GM12865 (cell line): ENCODE measurements at places on chromosomes 11 and 22.
A peak's percentile ranks its signal among the peaks of the same experiment; 100 is the strongest.

GRCh38 chr11:14393129-14393528 lies 34.1 kb upstream of the RRAS2 start:
- DNase-seq = no peak

GRCh38 chr22:44625981-44626687 lies 75.9 kb upstream of the PRR5 start:
- peak; percentile 71 for DNase-seq

DNA sequence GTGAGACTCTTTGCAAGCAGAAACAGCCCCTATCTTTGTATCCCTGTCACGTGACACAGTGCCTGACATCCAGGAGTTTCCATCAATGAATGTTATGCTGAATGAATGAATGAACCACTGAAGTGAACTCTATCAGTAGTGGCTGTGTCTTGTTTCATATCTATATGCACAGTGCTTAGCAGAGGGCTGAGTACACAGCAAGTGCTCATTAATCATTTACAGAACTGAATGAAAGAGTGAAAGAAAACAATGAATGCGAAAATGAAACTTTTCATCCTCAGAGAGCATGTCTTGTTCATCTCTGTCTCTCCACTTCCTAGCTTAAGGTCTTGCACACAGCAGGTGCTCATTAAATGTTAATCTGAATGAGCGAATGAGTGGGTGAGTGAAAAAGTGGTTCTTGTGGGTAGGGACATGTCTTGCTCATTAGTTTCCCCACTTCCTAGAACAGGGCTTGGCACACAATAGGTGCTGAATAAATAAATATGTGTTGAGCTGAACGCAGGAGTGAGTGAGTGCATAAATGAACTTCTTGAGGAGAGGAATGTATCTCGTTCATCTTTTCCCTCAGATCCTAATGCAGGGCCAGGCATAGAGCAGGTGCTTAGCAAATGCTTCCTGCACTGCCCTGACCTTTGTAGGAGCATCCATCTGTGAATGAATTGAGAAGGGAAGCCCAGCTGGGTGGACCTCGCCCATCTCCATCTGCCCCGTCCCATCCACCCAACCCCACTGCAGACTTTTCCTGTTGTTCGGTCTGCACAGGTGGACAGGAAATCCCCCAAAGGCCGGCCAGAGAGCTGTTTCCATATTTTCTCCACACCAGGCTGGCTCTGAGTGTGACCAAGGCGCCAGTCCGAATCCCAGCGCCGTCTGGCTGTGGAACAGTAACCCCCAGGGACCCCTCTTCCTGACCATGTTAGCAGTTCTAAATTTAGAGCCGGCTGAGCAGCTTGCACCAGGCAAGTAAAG lies 113.4 kb upstream of the CRYBB3 start:
- peak; percentile 59 for DNase-seq

DNA sequence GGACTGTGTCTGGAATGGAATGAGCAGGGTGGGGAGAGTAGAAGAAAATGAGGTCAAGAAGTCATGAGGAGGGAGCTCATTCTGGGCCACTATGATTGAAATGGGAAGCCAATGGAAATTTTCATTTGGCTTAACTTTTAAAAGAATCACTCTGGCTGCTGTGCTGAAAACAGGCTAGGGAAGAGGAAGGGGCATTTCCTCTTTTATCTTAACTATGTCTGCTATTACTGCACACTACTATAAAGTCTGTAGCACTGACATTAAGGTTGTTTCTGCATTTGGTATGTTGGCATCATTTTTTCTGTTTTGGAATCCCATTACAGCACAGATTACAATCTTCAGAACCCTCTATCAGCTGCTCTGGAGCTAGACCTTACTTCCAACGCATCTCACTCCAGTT lies 8.2 kb downstream of the PATL1 start:
- DNase-seq = no peak

DNA sequence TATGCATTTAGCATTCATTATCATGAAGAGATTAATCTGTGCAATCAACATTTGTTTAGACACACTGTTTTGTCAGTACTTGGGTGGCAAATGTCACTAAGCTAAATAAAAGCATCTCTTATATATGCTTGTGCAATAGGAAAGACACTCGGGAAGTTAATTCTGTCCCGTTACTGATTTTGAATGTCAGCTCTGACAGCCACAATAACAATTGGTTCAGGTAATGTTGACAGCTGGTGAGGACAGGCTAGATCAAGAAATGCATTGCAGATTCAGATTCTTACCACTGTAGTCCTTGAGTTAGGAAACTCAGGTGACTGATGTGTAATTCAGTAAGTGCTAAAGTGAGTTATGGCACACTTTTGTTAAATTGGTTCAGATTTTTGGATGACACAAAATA lies 523.8 kb upstream of the FAT3 start:
- no peak for DNase-seq

- no peak for DNase-seq
Observed at GRCh38 chr22:44256556-44257485, 55.9 kb downstream of the SHISAL1 start.

- no peak for DNase-seq
Observed at GRCh38 chr11:127862406-127862805, 725.0 kb downstream of the ETS1 start.

DNA sequence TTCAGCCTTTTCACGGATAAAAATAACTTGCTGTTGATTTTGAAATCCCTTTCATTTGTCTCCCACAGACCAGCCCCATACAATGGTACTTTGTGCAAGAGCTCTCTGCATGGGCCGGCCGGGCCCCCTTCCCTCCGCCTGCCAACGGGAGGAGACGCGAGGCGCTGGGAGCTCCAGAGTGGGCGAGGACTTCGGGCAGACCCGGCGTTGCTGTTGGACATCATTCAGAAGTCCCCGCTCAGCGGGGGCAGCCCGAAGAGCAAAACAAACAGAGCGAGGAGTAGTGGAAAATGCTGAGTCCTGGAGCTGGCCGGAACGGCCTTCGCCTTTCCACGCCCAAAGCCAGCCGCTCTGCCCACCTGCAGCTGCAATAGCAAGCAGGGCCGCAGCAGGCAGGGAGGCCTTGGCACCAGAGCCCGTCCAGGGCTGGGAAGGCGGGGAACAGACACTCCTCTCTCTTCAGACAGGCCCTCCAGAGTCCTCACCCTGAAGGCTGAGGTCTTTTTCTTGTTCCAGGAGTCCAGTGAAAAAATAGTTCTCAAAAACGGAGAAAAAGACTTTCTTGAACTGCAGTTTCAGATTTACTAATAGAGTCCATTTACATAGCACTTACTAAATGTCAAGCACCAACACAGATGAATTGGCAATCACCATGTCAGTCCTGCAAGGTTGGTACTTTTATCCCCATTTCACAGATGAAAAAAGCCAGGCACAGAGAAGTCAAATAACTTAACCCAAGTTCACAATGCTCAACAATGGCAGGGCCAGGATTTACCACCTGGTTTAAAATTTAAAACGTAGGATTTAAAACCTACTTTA lies 135.5 kb downstream of the ETS1 start:
- DNase-seq = no peak

- peak; percentile 58 for DNase-seq
Observed at GRCh38 chr11:125433454-125434121, 62.5 kb downstream of the FEZ1 start.

DNA sequence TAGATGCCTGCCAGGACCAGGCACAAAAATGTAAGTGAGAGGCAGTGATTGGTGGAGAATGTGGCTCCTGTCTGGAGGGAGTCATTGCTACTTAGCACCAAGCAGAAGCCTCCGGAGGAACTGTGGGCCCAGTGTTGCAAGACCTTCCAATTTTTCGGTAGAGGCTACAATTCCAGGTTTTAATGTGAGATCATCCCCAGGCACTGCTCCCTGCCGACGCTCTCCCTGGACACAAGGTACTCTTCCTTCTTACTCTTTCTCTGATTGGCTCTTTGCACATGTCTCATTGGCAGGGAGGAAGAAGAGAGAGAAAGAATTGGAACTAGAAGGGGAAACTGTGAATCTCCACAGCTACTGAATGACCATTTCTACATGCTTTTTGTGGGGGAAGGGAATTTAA lies 53.7 kb upstream of the EP300 start:
- DNase-seq = no peak

- no peak for DNase-seq
Observed at GRCh38 chr22:49519117-49519737, 308.4 kb downstream of the BRD1 start.

GRCh38 chr11:6475936-6476335 lies 2.2 kb upstream of the TRIM3 start:
- no peak for DNase-seq

- DNase-seq = no peak
Observed at GRCh38 chr11:113382121-113382520, 5.5 kb upstream of the ANKK1 start.

- peak; percentile 81 for DNase-seq
Observed at GRCh38 chr11:65362320-65362931, 7.9 kb downstream of the TIGD3 start.

GRCh38 chr11:45141171-45141570 lies 5.3 kb upstream of the PRDM11 start:
- DNase-seq = peak; percentile 43

GRCh38 chr11:96062134-96062533 lies 138.2 kb upstream of the MTMR2 start:
- DNase-seq = no peak

GRCh38 chr11:111391328-111392124 lies 12.5 kb upstream of the POU2AF1 start:
- DNase-seq = peak; percentile 16

DNA sequence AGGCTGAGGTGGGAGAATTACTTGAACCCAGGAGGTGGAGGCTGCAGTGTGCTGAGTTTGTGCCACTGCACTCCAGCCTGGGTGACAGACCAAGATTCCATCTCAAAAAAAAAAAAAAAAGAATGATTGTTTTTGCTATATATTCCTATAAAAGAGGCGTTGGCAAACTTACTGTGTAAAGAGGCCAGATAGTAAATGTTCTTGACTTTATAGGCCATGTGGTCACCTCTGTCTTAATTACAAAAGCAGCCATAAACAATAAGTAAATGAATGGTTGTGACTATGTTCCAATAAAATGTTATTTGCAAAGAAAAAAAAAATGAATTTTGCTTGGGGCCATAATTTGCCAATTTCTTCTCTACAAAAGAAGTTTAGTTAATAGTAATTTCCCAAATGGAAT lies 12.3 kb downstream of the ATM start:
- DNase-seq = no peak

DNA sequence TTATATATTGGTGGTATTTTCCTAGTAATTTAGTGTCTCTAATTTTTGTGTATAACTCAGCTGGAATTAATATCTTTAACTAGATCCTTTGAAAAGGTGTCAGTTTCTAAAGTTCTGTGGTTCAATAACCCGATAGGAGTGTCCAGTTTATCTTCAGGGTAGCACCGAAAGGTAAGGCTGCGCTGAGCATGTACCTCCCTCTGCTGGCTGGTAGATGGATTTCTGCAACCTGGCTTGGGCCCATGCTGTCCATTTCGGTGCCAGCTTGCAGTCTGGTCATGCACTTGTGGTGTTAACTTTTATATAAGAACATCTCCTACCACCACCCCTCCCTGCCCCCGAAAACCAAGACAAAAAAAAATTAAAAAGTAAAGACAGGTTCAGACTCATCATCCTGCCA lies 24.7 kb downstream of the EXT2 start:
- DNase-seq = no peak

- peak; percentile 67 for DNase-seq
Observed at GRCh38 chr22:17639247-17639741, 737 bp downstream of the BCL2L13 start.

DNA sequence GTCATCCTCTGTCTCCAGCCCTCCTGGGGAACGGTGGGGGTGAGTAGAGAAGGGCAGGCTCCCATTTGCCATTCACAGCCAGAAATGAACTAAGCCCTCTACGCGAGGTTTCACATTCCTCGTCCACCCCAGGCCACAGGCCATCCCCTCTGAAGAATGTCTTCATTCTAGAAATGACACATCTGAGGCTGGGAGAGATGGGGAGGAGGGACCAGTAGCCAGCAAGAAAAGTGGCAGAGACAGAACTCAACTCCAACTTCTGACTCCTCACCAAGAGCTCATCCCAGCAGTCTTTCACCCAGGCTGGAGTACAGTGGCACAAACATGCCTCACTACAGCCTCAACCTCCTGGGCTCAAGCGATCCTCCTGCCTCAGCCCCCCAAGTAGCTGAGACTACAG lies 3.4 kb downstream of the CTSF start:
- no peak for DNase-seq

- no peak for DNase-seq
Observed at GRCh38 chr11:23099256-23099655, 239.0 kb upstream of the CCDC179 start.

DNA sequence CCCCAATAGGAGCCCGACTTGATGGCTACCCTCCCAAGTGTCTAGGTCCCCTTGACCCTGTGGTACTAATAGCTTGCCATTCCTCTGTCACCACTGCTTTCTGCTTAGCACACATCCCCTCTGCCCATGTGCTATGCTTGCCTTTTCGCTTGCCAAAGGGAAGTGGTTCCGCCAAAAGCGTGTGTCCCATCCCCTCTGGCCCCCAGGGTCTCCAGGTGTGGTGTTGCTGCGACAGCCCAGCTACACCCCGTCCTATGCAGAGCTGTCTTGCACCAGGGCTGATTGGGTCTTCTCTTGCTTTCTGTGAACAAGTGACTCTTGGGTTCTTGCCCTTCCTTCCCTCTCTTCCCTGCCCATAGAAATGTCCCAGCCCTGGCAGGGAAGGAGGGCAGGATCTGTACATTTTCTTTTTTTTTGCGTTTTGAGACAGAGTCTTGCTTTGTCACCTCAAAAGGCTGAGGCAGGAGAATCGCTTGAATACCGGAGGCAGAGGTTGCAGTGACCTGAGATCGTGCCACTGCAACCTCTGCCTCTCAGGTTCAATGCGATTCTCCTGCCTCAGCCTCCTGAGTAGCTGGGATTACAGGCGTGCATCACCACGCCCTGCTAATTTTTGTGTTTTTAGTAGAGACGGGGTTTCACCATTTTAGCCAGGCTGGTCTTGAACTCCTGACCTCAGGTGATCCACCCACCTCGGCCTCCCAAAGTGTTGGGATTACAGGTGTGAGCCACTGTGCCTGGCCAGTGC lies 3.9 kb downstream of the TANGO2 start:
- no peak for DNase-seq

GRCh38 chr11:82811369-82811768 lies 77.7 kb upstream of the FAM181B start:
- no peak for DNase-seq

GRCh38 chr11:116686866-116687265 lies 85.9 kb downstream of the BUD13 start:
- no peak for DNase-seq
